BJ (cell line): ENCODE measurements at places on chromosomes 2 and 18.
A peak's percentile ranks its signal among the peaks of the same experiment; 100 is the strongest.

GRCh38 chr2:104897515-104898184, 43.7 kb downstream of the POU3F3 start:
- DNase-seq, result no peak

DNA sequence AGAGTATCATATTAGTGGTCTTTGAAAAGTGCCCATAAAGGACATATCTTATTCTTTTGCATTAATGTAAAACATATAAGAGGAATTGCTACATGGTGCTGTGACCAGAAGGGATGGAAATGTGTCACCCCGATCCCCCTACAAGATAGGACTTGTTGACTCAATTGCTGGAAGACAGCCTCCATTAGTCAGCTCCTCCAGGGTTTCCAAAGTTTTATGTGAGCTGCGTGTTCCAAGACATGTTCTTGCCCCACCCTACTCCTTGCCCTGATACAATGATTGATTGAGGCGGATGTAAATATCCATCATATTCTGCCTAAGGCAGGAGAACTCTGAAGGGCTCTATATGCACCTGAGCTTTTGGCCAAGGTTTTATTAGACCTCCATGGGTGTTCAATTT, 541.0 kb upstream of the ZEB2 start:
- DNase-seq, result no peak

GRCh38 chr2:25473131-25473530, 131.4 kb upstream of the DNMT3A start:
- no peak for DNase-seq

DNA sequence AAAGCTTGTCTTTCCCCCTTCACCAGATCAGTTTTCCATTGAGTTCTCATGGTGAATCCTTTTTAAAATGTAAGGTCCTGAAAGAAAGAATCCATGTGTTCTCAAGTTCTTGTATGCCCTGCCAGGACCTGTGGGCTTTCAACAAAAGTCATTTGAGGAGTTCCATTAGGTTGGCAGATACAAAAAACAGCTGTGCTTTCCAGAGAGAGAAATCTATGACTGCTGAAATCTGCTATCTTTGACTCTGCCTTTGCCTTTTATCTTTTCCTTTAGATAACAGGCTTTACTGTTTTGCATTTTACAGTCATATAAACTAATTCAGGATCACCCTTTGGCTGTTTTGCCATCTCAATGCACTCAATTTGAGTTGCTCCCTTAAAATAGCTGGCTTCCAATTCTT, 59.7 kb downstream of the CXCR4 start:
- no peak for DNase-seq

DNA sequence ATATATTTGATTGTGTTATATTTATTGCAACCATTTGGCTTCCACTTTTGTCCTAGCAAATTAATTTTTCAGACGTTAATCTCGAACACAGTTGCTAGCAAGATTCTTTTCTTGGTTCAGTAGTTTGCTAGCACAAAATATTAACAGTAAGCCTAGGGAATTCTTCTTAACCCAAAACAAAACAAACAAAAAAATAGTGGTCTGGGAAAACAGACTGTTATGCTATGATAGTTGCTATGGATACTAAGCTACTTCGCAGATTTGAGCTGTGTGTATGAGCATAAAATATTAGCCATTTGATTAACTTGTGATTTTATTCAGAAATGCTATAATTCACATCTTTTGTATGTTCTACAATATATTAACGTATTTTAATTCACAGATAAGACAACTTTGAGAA, 541.5 kb upstream of the NETO1 start:
- DNase-seq, result no peak

DNA sequence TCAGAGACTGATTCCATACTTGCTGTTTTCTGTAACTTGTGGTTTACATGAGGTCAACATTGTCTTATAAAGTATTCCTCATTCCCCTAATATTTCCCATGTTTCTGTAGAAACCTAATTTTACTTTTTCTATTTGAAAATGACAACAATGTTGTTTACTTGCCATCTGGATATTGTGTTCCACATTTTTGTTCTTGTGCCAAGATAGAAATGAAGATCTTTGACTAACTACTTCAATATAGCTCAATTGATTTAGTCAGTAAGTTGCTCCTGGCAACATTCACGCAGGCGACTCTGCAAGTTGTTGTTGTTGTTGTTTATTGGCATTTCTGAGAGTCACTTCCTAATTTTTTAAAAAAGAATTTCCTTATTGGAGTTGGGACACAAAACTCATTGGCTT, 69.5 kb downstream of the CAVIN2 start:
- no peak for DNase-seq

DNA sequence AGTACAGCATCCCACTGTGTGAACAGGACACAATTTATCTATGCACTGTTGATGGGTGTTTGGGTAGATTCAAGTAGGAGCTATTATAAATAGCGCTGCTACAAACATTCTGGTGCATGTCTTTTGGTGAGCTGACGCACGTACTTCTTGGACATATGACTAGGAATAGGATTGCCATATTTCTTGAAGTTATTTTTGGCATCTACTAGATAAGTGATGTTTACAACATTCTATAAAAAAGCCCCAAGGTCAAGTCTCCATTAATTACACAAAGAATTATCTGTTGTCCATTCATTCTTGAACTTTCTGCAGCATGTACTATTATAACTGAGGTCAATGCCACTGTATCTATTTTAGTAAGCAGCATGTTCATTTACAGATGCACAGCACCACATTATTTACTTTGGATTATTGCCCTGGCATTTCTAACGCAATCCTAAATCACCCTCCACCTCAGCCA, 225.5 kb upstream of the TMEM200C start:
- DNase-seq, result no peak

GRCh38 chr2:46164529-46165301, 132.5 kb upstream of the EPAS1 start:
- peak; percentile 85 for DNase-seq

DNA sequence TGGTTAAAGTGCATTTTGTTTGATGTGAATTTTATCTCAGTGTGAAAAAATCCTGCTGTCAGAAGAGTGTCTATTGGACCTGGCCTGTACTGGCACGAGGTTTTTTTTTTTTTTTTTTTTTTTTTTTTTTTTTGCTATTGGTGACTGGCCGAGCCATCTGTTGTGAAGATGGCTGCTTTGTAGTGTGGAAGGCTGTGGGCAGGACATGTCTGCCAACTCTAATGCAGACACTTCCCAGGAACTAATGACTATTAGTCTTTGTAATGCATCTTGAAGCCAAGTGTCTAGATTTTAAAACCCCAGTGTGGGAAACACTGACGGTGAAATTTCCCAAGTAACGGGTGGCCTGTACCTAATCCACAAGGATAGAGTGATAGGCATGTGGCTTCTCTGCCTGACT, 34.3 kb downstream of the ZAP70 start:
- DNase-seq, result peak; percentile 4

DNA sequence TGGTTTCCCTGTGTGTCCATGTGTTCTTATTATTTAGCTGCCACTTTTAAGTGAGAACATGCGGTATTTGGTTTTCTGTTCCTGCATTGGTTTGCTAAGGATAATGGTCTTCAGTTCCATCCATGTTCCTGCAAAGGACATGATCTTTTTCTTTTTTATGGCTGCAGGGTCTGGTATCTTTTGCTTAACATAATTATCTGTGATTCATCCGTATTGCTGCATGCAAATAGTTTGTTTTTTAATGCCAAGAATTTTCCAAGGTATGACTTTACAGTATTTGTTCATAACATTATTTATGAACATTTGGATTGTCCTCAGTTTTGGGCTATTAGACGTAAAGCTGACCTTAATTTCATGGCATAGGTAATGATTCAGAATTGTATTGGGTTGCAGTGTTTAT, 17.8 kb downstream of the GIGYF2 start:
- DNase-seq, result no peak

GRCh38 chr2:144466637-144467036, 53.3 kb downstream of the ZEB2 start:
- no peak for DNase-seq

GRCh38 chr2:224366267-224366844, 35.6 kb downstream of the FAM124B start:
- DNase-seq, result no peak

- no peak for DNase-seq
These were observed 59.2 kb downstream of the IL1R2 start for GRCh38 chr2:102050854-102051391.

GRCh38 chr2:205288686-205289085, 393.6 kb upstream of the NRP2 start:
- no peak for DNase-seq

GRCh38 chr18:75057169-75057960, 151.6 kb downstream of the PTGR3 start:
- no peak for DNase-seq

DNA sequence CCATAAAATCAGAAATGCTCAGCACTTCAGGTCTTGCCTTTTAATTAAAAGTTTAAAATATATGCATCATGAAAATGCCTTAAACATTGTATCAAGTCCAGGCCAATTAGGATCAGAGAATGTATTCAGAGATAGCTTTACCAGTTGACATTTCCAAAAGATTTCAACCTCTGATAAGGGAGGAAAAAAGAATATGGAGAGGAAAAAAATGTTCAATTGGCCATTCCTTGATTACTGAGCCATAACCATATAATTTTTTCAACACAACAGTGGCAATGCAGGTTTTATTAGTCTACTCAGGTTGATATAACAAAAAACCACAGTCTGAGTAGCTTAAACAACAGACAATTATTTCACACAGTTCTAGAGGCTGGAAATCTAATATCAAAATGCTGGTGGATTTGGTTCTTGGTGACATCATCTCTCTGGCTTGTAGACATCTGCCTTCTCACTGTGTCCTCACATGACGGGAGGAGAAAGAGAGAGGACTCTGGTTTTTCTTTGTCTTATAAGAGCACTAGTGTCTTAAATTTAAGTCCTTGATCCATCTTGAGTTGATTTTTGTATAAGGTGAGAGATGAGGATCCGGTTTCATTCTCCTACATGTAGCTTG, 111.9 kb downstream of the IRS1 start:
- DNase-seq, result no peak

DNA sequence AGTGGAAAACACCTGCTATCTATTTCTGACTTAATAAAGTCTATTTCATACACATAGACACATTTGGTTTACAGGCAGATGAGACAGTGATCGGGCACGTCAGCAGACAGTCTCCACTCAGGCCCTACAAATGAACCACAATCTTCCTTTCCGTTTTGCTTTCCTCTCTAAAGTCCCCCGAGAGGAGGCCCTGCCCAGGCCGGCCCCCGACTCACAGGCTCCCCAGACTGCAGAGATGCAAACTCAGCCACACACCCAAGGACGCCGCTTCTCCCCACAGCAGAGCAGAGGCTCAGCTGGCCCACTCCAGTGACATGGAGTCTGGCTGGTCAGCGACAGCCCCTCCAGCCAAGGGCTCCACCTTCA, 9.3 kb upstream of the MTERF4 start:
- no peak for DNase-seq

DNA sequence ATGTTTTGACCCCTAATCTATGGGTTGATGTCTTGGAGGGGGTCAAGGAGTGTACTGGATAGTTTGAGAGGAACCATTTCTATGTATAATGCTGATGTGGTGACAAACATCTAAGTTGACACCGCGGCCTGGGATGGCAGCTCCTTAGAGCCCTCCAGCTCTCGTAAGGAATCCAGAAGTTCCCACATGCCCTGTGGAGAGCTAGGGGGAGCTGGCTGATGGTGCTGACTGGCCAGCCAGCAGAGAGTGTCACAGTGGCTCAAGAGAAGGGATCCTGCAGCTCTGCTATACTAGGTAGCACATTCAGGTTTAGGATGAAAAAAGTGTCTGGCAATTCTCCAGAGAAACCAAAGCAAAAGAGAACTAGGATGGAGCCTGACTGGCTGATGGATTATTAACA, 842.2 kb upstream of the VRK2 start:
- no peak for DNase-seq

DNA sequence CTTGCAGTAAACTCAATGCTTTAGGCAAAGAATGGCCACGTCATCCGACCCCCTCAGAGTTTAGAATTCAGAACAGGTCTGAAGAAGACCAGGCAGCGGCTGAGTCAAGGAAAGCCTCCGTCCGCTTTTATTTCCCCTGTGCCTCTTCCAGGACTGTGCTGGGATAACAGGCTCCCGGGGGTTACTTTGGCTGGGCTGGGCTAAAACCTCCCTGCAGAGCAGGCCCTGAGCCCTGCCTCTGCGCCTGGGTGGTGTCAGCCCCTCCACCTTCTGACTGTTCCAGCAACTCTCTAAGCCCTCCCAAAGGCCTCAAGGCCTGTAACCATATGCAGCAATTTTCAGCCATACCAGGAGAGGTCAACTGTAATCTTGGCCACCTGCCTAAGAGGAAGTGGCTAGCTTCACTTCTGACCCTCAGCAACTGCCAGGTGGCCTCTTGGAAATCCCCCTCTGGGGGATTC, 166.5 kb downstream of the RPIA start:
- no peak for DNase-seq

- DNase-seq, result peak; percentile 15
These were observed 17.3 kb upstream of the KLHL23 start for GRCh38 chr2:169716238-169716886.

- no peak for DNase-seq
These were observed 19.9 kb upstream of the SPRED2 start for GRCh38 chr2:65452150-65452895.

GRCh38 chr2:30492185-30492584, 45.1 kb downstream of the LCLAT1 start:
- no peak for DNase-seq

GRCh38 chr2:231680285-231680991, 27.9 kb upstream of the PTMA start:
- DNase-seq, result no peak

DNA sequence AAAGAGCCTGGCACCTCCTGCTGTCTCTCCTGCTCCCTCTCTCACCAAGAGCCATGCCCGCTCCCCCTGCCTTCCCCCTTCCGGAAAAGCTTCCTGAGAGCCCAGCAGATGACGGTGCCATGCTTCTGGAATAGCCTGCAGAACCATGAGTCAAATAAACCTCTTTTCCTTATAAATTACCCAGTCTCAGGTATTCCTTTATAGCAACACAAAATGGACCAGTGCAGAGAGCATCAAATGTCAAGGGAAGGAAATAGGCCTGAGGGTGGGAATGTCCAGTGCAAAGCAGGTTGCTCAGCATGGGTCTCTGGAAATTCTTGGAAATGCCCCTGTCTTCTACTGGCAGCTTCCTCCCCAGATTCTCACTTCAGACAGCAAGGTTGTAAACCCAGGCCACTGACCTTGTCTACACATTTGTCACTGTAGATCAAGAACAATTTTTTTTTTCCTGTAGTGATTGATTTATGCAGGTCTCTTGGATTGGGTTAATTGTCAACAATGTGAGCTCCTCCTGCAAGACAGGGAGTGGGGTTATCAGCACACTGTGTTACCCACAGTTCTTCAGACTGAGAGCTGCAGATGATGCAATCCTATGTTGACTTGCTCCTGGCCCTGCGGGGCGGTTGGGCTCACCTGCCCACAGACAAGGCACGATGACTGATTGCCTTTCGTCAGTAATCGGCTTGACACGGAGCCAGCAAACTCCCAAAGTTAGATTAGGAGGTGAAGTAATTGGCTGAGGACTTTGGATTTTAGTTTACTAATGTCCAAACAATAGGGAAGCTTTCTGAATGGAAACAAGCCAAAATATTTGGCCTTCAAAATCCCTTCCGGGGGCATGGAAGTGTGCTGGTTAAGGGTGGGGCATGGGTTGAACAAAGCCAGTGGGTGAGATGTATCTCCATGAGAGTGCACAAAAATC, 5.4 kb upstream of the BOD1L2 start:
- DNase-seq, result no peak

- DNase-seq, result no peak
These were observed 171.4 kb upstream of the NDUFV2 start for GRCh38 chr18:8930990-8931616.
